H1 (cell line): ENCODE measurements at places on chromosomes 1 and 21. TPM values are rescaled to one million over a fixed set of nuclear protein-coding genes. Genes with fewer than 3 reads are reported as not detected.

LDLRAD1 gene
- total RNA-seq, result not detected in 2 replicates

OLIG2 gene
- total RNA-seq, result 0.11 TPM in 1 of 2 replicates, not detected in the other

GJA8 gene
- total RNA-seq, result not detected in 2 replicates

ACOT11 gene
- 3.5 and 3.8 TPM in 2 replicates for total RNA-seq

FCER1G gene
- total RNA-seq, result 0.86 TPM in 1 of 2 replicates, not detected in the other

AZIN2 gene
- total RNA-seq, result 0.21 and 0.22 TPM in 2 replicates

AUNIP gene
- 22.9 and 23.2 TPM in 2 replicates for total RNA-seq

ACTA1 gene
- total RNA-seq, result 56.2 and 58.2 TPM in 2 replicates

MLLT11 gene
- 18.1 and 19.2 TPM in 2 replicates for total RNA-seq

TTC24 gene
- not detected in 2 replicates for total RNA-seq

GOLT1A gene
- total RNA-seq, result 6.9 and 7.5 TPM in 2 replicates

TMEM52 gene
- 14.6 and 15.0 TPM in 2 replicates for total RNA-seq

HES3 gene
- total RNA-seq, result 54.3 and 67.9 TPM in 2 replicates

LCE1F gene
- total RNA-seq, result not detected in 2 replicates

SEMA6C gene
- 15.7 and 17.5 TPM in 2 replicates for total RNA-seq

LELP1 gene
- total RNA-seq, result not detected in 2 replicates

FALEC gene
- 1.1 TPM in 1 of 2 replicates, not detected in the other for total RNA-seq

PIGC gene
- total RNA-seq, result 20.8 and 21.0 TPM in 2 replicates

ST6GALNAC3 gene
- 17.2 and 19.0 TPM in 2 replicates for total RNA-seq

ERG gene
- total RNA-seq, result 3.0 and 3.1 TPM in 2 replicates

OMA1 gene
- total RNA-seq, result 10.7 and 11.7 TPM in 2 replicates

RNU1-1 gene
- 1,303 and 1,497 TPM in 2 replicates for total RNA-seq

CFHR1 gene
- total RNA-seq, result not detected in 2 replicates

REN gene
- total RNA-seq, result not detected in 2 replicates

LCE1C gene
- not detected in 2 replicates for total RNA-seq

ICOSLG gene
- total RNA-seq, result 5.5 and 6.7 TPM in 2 replicates

PLA2G4A gene
- 1.4 and 1.8 TPM in 2 replicates for total RNA-seq

GPR3 gene
- 9.4 and 9.9 TPM in 2 replicates for total RNA-seq

CRNN gene
- total RNA-seq, result not detected in 2 replicates

INAVA gene
- 43.4 and 46.8 TPM in 2 replicates for total RNA-seq

RBP7 gene
- 7.2 and 7.7 TPM in 2 replicates for total RNA-seq

PLPPR4 gene
- 2.2 TPM in 2 replicates for total RNA-seq

CFHR4 gene
- not detected in 2 replicates for total RNA-seq

ITGB2 gene
- 0.24 and 0.36 TPM in 2 replicates for total RNA-seq

SLC1A7 gene
- not detected in 2 replicates for total RNA-seq

SPAG17 gene
- total RNA-seq, result 0.56 and 0.67 TPM in 2 replicates

CACNA1S gene
- not detected in 2 replicates for total RNA-seq
